ENCODE measurements at places on chromosomes 13 and 19. TPM values are rescaled to one million over a fixed set of nuclear protein-coding genes. Genes with fewer than 3 reads are reported as not detected.
A peak's percentile ranks its signal among the peaks of the same experiment; 100 is the strongest.

DNA sequence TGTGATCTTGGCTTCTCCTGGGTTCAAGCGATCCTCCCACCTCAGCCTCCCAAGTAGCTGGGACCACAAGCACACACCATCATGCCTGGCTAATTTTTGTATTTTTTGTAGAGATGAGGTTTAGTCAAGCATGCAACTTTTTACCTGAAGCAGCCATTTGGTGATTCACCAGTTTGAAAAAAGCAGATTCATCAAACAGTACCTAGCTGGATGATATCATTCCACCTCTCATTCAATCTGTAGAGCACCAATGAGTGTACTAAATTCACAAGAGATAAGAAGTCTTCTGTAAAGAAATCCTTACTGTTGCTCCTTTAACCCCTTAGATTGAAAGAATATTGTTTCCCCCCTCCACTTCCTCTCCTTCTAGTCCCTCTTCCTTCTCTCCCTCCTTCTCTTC is 261.1 kb upstream of the RFC3 start:
- no peak overlapping the region for H3K4me3 ChIP-seq
- peaks cover 2% of the 10 kb centered on the region for H3K4me1 ChIP-seq
- no peaks in the 10 kb centered on the region for H3K27me3 ChIP-seq
- H3K36me3 ChIP-seq = no peaks in the 10 kb centered on the region
- H3K27ac ChIP-seq = no peak overlapping the region

- no peak overlapping the region for H3K27ac ChIP-seq
- peaks cover 34% of the 10 kb centered on the region for H3K27me3 ChIP-seq
- DNase-seq = no peak
- peaks cover 4% of the 10 kb centered on the region for H3K36me3 ChIP-seq
- peak overlapping the region; percentile 26 for H3K4me3 ChIP-seq
- no peaks in the 10 kb centered on the region for H3K4me1 ChIP-seq
These were observed 4.0 kb upstream of the GRIN3B start for GRCh38 chr19:996051-996838.

- peak overlapping the region; percentile 100 for H3K4me3 ChIP-seq
- H3K36me3 ChIP-seq = peaks cover 24% of the 10 kb centered on the region
- H3K4me1 ChIP-seq = peaks cover 44% of the 10 kb centered on the region
- peak; percentile 74 for DNase-seq
- H3K27ac ChIP-seq = peak overlapping the region; percentile 98
These were observed 1.5 kb upstream of the FTL start for GRCh38 chr19:48963371-48964204.

DNA sequence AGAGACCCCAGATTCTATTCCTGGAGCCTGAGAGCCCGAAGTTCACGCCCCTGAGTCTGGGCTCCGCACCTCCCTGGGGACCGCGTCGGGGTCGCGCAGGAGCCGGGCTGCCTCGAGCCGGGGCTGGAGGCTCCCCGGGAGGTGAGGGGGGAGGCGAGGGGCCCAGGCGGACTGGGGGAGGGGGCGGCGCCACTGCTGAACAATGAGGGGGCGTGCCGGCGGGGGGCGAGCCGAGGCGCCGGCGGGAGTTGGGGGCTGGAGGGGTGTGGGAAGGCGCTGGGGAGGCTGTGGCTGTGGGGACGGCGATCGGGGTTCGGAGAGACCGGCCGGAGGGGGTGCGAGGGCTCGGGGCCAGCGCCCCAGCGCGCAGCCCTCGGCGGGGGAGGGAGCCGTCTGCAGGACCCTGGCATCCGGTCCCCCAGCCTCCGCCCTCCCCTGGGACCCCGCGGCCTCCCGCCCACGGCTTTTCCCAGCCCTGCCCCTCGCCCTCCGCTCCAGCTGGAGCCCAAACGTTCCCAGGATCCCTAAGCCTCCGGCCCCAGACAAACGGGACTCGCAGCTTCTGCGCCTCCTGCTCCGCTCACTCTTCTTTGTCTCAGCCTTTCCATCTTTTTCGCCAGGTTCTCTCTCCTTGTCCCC is 922 bp downstream of the PLEKHG2 start:
- H3K27ac ChIP-seq = peak overlapping the region; percentile 99
- no peaks in the 10 kb centered on the region for H3K27me3 ChIP-seq
- peaks cover 6% of the 10 kb centered on the region for H3K36me3 ChIP-seq

- no peak overlapping the region for H3K4me3 ChIP-seq
- H3K4me1 ChIP-seq = peaks cover 3% of the 10 kb centered on the region
- H3K36me3 ChIP-seq = peaks cover 26% of the 10 kb centered on the region
- no peaks in the 10 kb centered on the region for H3K27me3 ChIP-seq
These were observed 6.9 kb downstream of the SUGP2 start for GRCh38 chr19:19026299-19026971.

ATP12A gene
- 1.9 TPM for total RNA-seq

- no peak overlapping the region for H3K4me3 ChIP-seq
- H3K27ac ChIP-seq = no peak overlapping the region
- no peaks in the 10 kb centered on the region for H3K4me1 ChIP-seq
- no peak for DNase-seq
- H3K36me3 ChIP-seq = peaks cover 31% of the 10 kb centered on the region
- no peaks in the 10 kb centered on the region for H3K27me3 ChIP-seq
These were observed 23.2 kb downstream of the PDS5B start for GRCh38 chr13:32609428-32609827.

TMEM221 gene
- 3.6 TPM for total RNA-seq

MARK4 gene
- total RNA-seq = 60.4 TPM

DNA sequence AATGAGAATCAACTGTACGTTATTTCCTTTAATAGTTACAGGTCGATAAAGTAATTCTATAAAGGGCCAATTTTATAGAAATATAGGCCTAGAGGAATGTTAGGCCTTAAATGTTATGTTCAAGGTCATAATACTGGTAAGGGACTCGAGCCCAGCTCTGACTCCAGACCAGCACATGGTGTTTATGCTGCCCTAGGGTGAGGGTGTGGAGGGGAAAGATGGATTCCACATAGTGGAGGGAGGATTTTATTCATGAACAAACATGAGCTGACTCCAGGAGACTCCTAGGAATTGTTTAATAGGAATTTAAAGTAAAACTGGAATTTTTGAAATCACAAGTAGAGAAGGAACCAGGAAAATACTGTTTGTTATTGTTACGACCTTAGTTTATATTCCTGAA is 139.9 kb downstream of the LACC1 start:
- DNase-seq = no peak
- no peak overlapping the region for H3K27ac ChIP-seq
- no peaks in the 10 kb centered on the region for H3K36me3 ChIP-seq
- peaks cover 19% of the 10 kb centered on the region for H3K4me1 ChIP-seq
- no peak overlapping the region for H3K4me3 ChIP-seq

- no peak overlapping the region for H3K4me3 ChIP-seq
- no peaks in the 10 kb centered on the region for H3K4me1 ChIP-seq
- H3K36me3 ChIP-seq = peaks cover 11% of the 10 kb centered on the region
These were observed 309.1 kb downstream of the KLF12 start for GRCh38 chr13:73825143-73825542.

- H3K27ac ChIP-seq = peak overlapping the region; percentile 98
- H3K27me3 ChIP-seq = no peaks in the 10 kb centered on the region
- peak overlapping the region; percentile 95 for H3K4me3 ChIP-seq
- H3K4me1 ChIP-seq = peaks cover 7% of the 10 kb centered on the region
- peaks cover 63% of the 10 kb centered on the region for H3K36me3 ChIP-seq
These were observed 1.3 kb downstream of the ZNF134 start for GRCh38 chr19:57615346-57615745.

SSC5D gene
- total RNA-seq = 1.6 TPM

DNA sequence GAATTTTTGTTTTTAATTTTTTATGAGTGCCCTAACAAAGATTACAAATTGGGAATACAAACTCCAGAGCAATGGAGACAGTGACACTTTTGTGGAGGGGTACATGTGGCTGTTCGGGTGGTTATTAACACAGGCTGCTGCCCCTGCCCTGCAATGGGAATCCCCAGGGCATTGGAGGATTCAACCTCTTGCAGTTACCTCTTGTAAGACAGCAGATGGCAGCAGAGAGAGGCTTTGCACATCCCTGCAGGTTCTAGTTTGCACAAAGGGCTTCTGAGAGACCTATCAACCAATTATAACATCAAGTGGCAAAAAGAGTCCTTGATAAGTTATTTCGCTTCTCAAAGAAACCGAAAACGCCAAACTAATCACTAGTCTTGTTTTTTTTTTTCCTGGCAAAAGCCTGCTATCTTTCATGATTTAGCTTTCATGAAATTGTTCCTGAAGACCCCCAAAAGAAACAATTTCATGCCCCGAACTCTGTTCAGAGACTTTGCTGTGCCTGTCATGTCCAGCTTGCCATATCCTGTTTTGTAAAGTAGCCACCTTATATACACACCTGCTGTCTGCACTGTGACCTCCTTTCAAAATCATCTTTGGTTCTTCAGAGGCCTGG is 10.4 kb downstream of the GJB2 start:
- peaks cover 31% of the 10 kb centered on the region for H3K27me3 ChIP-seq
- H3K27ac ChIP-seq = no peak overlapping the region
- DNase-seq = no peak

ZNF430 gene
- 24.1 TPM for total RNA-seq

TMIGD2 gene
- not detected for total RNA-seq

DNA sequence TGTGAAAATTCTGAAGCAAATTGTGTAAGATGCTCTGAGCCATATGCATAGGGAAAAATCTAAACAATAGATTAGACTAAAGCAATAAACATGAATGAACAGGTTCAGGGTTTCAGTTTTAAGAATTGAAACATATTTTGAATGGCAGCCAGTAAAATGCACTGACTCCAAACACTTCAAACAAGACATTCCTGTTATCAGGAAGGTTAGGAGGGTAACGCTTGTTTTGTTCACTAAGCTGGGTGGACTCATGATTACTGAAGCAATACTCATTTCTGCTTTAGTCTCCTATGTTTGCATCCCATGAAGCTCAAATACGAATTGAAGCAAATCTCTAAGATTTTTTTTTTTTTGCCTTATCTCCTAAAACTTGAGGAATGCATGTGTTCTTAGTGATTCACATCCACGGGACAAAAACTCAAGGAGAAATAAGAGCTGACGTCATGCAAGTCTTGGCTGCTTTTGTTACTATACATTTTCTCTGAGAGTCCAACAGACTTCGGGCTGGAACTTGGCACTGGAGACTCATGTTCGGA is 29.1 kb upstream of the IGFL4 start:
- H3K36me3 ChIP-seq = no peaks in the 10 kb centered on the region
- no peaks in the 10 kb centered on the region for H3K4me1 ChIP-seq
- no peak overlapping the region for H3K27ac ChIP-seq
- no peak overlapping the region for H3K4me3 ChIP-seq
- H3K27me3 ChIP-seq = peaks cover 33% of the 10 kb centered on the region

GRCh38 chr13:64755961-64756360 is 2474.2 kb downstream of the PCDH9 start:
- H3K4me3 ChIP-seq = no peak overlapping the region
- no peak for DNase-seq
- H3K4me1 ChIP-seq = no peaks in the 10 kb centered on the region
- H3K27me3 ChIP-seq = no peaks in the 10 kb centered on the region
- no peak overlapping the region for H3K27ac ChIP-seq
- H3K36me3 ChIP-seq = no peaks in the 10 kb centered on the region

SLITRK6 gene
- total RNA-seq = 3.6 TPM
